Inflammatory macrophage treated with lipopolysaccharide for 1 hour (primary cell): ENCODE measurements at places on chromosomes 13 and 19.

DNA sequence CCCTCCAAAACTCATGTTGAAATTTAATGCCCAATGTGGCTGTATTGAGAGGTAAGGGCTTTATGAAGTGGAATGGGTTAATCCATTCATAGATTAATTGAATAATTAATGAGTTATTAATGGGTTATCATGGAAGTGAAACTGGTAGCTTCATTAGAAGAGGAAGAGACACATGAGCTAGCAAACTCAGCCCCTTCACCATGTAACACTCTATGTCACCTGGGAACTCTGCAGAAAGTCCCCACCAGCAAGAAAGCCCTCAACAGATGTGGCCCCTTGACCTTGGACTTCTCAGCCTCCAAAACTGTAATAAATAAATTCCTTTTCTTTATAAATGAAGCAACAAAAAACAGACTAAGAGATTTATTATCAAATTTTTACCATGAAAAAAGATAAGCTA is 223.5 kb downstream of the KLF12 start:
- no peak for DNase-seq

GRCh38 chr19:47891622-47891922 is 5.5 kb upstream of the SULT2A1 start:
- no peak for DNase-seq

DNA sequence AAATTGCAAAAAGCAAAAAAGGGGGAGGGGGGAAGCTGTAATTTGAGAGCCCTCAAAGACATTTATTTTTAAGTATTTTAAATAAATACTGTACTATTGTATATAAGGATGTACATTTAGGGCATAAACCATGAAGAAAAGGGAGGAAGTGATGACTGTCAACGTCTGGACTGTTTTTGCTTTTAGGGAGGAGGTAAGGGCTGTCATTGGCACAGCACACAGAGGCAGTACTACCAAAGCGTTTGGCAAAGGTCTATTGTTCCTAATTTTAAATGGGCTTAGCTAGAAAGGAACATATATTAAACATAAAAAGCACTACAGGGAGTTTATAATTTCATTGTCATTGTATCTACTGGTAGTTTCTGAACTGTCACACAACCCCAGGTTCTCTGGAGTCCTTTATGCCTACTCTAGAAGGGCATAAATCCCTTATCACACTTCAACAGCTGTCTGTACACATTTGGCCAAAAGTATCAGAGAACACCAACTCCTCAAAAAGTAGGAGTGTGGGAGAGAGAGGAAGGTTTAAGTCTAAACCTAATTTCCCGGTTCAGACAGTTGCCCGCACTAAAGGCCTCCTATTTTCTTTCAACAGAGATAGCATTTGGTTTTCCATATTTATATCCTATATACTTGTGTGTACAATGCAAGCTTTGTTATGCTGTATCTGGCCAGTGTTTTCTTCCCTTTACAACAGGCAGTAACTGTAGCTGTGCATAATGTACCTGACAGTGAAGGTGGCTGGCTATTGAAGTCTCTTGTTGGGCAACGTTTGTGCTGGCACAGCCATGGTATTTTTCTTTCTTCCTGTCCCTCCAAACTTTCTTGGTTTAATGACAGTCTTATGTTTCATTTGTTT is 406.2 kb downstream of the KLF5 start:
- no peak for DNase-seq

- no peak for DNase-seq
Measured at GRCh38 chr13:105598529-105598928, 936.9 kb downstream of the EFNB2 start.

- DNase-seq = peak; percentile 75
Measured at GRCh38 chr13:30872685-30873461, 33.2 kb upstream of the MEDAG start.

DNA sequence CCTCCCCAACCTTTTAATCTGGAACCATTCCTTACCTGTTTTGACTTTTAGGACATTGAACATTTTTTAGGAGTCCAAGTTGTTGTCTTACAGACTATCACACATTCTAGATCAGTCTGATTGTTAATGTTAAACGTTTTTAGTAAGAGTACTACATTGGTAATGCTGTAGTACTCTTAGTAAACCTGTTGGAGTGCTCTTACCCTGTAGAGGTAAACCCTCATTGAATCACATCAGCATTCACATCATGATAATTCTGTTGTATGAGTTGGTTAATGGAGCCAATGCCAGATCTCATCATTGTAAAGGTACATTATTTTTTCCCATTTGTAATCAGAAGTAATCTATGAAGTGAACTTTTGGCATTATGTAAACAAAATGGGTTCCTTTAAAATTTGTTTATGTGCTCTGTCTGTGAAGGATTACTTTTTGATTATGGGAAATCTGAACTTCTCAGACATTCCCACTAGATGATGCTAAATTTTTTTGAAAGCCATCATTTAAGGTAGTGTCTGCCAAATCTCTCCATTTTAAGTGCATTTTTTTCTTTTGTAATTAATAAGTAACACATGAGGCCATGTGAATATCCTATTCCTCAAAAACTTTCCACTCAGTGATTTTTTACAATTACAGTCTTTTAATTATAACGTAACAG is 55.2 kb downstream of the VWA8 start:
- peak; percentile 45 for DNase-seq

DNA sequence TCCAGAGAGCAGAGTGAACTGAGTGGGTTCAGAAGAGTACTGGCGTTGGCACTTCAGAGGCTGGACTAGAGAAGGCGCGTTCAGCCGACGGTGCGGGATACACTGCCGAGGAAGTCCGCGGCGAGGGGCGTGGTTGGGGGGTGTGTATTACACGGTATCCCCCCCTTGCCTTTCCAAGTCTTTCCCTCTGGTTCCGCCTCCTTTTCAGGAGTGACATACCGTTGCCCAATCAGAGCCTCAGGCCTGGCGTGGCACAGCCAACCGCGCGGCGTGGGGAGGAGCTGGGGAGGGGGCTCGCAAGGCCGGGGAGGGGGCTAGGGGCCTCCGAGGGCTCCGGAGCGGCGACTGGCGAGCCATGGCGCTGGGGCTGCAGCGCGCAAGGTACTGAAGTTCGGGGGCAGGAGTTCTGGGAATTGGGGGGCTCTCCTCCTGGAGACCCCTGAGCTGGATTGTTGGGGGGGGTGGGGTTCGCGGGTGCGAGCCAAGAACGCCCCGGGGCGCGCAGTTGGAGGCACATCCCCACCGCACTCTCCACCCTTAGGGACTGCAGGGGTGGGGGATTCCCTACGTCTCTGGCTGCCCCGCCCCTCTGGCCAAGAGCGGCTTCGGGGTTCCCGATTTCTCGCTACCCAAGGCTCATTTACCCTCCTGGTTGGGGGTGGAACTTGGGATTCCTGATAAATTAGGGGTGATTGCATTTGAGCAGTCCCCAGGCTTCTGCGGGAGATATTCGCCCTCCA is at the start of gene HIF3A:
Gene HIF3A (plus strand): TSS at position 321 of the 740 bp plus-strand sequence. CDS start 35 bp downstream, at position 356.
- DNase-seq = peak; percentile 9

- DNase-seq = no peak
Measured at GRCh38 chr13:19985219-19985556, 26.7 kb downstream of the ZMYM2 start.

GRCh38 chr19:51387924-51388389 is at the start of gene LIM2:
Gene LIM2 (minus strand): TSS chr19:51387974. CDS start chr19:51387443, 531 bp downstream.
- no peak for DNase-seq

- DNase-seq = peak; percentile 72
Measured at GRCh38 chr19:44748426-44749254, at the start of gene BCL3. Gene BCL3 (plus strand): TSS chr19:44748708. CDS start chr19:44748791, 83 bp downstream.

DNA sequence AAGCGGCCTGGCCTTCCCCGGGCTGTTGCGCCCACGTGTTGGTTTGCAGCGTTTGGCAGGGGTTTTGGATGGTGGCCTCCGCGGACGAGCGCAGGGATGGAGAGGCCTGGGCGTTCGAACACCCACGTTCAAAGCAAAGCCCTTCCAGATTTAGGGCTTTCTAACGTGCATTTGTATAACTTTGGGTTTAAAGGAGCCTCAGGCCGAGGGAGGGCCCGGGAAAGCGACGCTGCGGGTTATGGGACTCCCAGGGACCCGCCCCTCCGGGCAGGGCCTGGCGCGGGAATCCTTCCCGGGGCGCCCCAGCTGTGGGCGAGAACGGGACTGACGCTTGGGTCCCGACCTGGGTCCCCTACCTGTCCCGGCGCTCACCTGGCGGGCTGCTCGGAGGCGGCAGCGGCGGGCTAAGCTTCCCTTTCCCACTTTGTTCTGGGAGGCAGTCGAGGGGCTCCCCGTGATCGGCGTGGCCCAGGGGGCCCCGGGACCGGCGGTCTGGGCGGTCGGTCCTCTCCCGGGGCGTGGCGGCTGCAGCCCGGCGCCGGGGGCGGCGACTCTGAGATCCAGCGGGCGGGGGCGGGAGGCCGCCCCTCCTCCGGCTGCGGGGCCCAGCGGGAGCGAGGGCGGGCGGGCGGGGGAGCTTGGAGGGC is at the start of gene FBXO17:
Gene FBXO17 (minus strand): TSS at position 529 of the 647 bp plus-strand sequence. CDS start 25,423 bp downstream, outside the sequence.
- DNase-seq = no peak

DNA sequence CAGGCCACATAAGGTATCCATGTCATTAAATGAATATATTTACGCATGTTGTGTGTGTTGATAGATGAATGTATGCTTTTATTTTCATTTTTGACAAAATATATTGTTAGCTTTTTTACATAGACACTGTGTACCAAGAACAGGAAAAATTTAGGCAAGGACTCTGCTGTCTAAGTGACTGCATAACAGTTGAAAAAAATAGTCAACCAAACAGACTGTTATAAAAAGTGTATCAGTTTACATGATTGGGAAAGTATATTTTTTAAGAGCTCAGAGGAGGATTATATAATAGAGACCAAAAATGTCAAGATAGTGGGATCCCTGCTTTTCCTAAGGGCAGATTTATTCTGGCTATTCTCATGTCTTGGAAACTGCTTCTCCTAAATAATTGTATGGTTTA is 858.0 kb downstream of the SLITRK1 start:
- DNase-seq = no peak

DNA sequence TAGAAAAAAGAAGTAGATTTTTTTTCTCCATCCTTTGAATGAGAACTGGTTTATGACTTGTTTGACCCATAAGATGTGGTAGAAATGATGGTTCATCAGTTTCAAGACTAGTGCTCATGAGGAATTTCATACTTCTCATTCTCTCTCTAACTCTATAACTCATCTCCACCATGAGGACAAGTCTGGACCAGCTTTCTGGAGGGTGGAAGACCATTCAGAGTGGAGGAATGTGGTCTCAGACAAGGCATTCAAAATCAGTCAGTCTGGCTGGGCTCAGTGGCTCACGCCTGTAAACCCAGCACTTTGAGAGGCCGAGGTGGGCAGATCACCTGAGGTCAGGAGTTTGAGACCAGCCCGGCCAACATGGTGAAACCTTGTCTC is 3.5 kb upstream of the EID2 start:
- no peak for DNase-seq

DNA sequence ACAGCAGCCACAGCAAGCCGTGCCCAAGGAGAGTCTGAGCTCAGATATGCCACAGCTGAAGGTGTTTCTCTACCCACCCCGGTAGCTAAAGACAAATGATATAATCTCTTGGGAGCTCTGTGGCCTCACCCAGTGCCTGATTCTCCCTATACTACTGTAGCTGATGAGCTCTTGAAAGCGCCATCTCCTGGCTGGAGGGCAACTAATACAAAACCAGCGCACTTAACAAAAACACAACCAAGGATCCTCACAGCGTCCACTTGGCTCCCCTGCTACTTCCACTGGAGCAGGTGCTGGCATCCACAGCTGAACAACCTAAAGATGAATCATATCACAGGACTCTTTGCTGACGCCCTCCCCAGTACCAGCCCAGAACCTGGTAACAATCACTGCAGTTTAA is 1212.0 kb downstream of the PCDH17 start:
- DNase-seq = no peak

DNA sequence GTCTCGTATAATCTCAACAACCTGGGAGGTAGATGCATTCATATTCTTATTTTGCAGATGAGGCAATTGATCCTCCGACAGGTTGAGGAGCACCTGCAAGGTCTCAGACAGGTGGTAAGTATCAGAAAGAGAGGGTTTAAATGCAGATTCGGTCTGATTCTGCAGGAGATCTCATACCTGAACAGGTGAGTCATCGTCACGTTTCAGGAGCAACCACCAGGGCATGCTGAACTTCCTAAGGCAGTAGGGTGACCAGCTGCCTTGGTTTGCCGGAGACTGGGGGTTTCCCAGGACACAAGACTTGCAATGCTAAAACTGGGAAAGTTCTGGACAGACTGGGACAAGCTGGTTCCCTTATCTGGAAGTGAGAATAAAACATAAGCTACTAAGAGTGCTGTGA is 68.8 kb upstream of the TSHZ3 start:
- DNase-seq = no peak

DNA sequence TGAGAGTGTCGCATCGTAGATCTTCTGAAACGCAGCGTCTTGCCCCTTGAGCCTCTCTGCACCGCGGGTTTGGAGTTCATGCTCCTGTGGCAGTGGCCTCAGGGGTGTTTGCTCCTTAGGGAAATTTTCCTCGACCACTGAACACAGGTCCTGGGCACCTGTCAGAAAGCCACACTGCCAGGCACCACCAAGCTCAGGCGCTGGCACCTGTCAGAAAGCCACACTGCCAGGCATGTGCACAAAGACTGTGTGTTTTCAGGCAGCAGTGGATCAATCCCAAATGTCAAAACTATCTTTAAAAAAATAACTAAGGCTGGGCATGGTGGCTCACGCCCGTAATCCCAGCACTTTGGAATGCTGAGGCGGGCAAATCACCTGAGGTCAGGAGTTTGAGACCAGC is 87.1 kb downstream of the ATP11A start:
- DNase-seq = no peak

DNA sequence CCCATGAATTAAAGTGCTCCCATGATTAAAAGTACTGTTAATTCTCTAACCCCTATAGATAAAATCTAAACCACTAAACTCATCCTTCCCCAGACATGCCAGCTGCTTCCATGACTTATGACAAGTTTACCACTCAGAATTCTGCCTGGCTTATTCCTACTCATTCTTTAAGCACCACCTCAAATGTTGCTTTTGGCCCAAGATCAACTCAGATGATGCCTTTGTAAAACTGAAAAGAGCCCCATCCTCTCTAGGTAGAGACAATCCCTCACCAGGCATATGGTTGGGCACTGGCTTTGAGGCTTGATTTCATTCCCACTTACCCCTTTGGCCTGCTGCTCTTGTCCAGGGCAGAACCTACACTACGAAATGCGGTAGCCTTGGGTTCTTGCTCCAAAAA is 250.0 kb downstream of the DNAJC15 start:
- no peak for DNase-seq

DNA sequence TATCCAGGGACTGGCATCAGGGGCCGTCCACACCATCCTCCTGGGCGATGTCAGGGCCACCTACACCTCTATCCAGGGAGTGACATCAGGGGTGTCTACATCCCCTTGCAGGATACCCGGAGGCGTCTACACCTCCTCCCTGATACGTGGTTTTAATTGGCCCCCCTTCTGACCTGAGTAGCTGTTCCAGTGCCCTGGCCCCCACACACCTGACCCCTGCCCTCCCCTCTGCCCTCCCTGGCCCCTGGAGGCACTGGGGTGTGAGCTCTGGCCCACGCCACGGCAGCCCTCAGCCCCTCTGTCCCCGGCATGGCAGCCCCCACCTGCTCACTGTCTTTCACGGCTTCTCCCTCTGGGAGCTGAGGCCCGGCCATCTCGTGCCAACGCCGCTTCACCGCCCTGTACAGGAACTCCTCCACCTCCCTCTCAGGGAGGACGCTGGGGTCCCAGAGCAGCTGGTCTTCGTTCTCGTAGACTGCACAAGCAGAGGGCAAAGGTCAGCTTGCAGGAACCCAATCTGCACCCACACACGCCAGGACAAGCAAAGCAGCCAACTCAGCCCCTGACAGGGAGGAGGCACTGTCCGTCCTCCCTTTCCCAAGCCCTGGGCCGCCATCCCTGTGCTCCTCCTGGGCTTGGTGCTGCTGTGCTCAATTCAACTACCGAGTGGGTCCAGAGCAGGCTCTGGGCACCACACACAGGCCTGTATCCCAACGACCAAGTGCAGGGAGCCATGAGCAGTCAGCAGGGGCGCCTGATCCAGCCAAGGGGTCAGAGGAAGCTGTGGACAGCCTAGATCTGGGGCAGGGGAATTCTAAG is 22.2 kb upstream of the PLPP2 start:
- no peak for DNase-seq
